NT2/D1 (cell line): ENCODE measurements at places on chromosomes 4 and X.

GRCh38 chrX:86237482-86237881, 89.2 kb downstream of the DACH2 start:
- no peak for DNase-seq

- DNase-seq = no peak
Observed at GRCh38 chr4:8648816-8649630, 56.5 kb downstream of the CPZ start.

- no peak for DNase-seq
Observed at GRCh38 chr4:138816875-138817274, 198.7 kb upstream of the NOCT start.

DNA sequence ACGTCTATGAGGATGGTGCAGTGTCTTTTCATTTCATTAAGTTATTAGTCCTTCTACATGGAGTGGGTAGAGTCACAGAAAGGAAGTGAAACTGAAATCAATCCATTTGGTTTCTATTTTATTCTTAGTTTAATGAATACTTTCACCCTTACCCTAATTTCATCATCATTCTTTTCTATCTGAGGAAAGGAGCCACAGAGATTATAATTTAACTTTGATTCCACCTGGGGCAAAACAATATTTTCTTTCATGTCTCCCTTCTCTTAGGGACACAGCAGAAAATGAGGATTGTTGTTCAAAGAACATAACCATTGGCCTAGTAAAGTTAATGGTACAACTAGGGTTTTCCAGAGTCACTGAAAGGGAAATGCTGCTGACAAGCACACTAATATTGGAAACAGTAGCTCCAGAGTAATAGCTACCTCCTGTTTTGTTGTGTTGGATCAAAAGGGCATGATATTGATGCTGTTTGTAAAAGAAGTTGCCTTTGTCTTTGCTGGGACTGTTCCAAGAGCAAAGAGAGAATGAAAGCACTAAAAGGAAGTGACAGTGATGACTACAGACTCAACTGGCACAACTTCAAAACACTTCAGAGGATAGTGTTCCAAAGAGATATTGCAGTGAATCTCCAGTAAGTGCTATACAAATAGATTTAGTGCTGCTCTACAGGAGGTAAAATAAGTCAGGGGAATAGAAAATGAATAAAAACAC, 247.1 kb upstream of the PITX2 start:
- DNase-seq = no peak

DNA sequence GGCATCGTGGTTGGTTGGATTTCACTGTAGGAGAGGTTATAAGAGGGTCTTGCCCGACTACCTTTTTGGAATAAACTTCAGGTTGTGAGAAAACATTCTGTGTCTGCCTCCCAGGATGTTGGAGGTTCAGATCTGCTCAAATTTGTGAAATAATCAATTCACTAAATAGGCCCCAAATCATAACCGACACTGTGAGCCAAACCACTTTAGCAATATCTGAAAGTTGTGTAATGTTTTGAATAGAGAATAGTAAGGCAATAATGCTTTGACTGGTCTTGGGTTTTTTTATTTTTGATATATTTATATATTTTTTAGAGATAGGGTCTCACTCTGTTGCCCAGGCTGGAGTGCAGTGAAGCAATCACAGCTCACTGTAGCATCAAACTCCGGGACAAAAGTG, 131.2 kb downstream of the GLRA3 start:
- DNase-seq = no peak

DNA sequence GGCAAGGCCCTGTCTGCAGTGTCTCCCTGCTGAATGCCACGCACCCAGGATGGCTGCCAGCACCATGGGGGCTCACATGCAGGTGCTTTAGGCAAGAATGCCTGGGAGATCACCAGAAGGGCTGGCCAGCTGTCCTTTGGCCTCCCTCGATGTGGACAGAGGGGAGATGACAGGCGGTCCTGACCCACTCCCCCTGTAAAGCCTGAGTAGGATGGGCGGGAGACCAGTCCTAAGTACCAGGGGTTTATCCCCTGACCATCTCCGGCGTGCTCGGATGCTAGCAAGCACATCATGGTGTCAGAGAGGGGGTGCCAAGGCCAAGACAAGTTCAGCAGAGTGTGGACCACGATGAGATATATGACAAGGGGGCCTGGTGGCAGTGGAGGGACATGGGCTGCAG, 5.3 kb downstream of the PDZD4 start:
- DNase-seq = no peak

- DNase-seq = no peak
Observed at GRCh38 chr4:146023334-146023967, 84.8 kb upstream of the ZNF827 start.

DNA sequence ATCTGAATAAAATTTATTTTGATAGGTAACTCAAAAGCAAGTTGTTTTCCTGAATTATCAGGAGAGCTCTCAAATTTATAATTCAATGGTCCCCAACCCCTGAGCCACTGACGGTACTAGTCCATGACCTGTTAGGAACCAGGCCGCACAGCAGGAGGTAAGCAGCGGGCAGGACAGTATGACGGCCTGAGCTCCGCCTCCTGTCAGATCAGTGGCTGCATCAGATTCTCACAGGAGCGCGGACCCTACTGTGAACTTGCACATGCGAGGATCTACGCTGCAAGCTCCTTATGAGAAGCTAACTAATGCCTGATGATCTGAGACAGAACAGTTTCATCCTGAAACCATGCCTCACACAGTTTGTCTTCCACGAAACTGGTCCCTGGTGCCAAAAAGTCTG, 37.9 kb upstream of the SEC24B start:
- no peak for DNase-seq

GRCh38 chrX:8404926-8405325, 59.7 kb upstream of the VCX3B start:
- DNase-seq = no peak

DNA sequence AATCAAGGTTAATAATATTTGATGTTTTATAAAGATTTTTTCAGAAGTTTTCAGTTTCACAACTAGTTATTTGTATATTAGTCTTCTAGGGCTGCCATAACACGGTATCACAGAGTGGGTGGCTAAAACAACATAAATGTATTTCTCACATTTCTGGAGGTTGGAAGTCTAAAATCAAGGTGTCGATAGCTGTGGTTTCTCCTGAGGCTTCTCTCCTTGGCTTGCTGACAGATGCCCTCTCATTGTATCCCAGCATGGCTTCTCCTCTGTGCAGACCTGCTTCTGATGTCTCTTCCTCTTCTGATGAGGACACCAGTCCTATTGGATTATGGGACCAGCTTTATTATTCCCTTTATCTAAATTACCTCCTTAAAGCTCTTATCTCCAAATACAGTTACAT, 1456.6 kb downstream of the STIM2 start:
- DNase-seq = no peak

DNA sequence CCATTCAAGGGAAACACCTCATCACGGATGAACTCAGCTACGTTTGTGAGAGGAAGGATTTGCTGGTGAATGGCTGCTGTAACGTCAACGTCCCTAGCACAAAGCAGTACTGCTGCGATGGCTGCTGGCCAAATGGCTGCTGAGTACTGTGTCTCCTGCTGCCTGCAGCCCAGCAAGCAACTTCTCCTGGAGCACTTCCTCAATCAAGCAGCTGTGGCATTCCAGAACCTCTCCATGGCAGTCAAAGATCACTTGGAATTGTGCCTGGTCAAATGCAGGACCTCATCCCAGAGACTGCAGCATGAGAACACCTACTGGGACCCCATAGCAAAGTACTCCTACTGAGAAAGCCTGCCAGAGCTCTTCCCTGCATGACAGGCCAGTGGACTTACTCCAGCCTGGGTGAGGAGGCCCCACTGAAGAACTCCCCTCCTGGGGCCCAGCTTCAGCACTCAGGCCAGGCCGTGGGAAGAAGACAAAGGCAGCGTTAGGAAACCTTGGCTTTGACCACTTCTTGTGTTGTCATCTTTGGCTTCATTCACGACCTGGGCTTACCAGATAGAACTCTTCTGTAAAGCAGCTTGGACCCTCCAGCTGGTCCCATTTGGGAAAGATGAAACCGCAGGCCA, 244.3 kb downstream of the RBMX2 start:
- DNase-seq = no peak

DNA sequence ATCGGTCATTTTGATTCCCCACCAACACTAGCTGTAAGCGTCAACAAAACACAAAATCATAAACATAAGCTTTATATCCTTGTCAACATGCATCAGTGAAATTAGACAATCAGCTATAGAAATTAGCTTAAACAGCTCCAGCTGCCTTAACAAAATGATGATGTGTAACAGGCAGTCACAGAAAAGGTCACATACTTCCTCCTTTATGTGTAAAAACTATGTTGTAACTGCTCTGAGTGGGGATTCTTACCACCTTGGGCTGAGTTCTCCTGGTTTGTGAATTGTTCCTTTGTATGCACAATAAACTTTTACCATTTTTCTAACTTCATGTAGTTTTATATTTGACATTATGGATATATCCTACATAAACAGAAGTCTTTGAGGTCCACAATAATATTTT, 73.9 kb upstream of the MAP9 start:
- DNase-seq = no peak

DNA sequence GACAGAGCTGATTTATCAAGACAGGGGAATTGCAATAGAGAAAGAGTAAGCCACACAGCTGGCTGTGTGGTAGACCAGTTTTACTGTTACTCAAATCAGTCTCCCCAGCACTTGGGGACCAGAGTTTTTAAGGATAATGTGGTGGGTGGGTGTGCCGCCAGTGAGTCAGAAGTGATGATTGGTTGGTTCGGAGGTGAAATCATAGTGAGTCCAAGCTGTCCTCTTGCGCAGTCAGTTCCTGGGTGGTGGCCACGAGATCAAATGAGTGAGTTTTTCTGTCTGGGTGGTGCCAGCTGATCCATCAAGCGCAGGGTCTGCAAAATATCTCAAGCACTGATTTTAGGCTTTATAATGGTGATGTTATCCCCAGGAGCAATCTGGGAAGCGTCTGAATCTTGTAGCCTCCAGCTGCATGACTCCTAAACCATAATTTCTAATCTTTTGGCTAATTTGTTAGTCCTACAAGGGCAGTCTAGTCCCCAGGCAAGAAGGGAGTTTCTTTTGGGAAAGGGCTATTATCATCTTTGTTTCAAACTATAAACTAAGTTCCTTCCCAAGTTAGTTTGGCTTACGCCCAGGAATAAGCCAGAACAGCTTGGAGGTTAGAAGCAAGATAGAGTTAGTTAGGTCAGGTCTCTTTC, 44.0 kb upstream of the PPP1R2C start:
- no peak for DNase-seq

GRCh38 chr4:147488556-147488955, 7.7 kb downstream of the EDNRA start:
- DNase-seq = no peak

- no peak for DNase-seq
Observed at GRCh38 chrX:150664290-150664689, 28.9 kb upstream of the MTMR1 start.

DNA sequence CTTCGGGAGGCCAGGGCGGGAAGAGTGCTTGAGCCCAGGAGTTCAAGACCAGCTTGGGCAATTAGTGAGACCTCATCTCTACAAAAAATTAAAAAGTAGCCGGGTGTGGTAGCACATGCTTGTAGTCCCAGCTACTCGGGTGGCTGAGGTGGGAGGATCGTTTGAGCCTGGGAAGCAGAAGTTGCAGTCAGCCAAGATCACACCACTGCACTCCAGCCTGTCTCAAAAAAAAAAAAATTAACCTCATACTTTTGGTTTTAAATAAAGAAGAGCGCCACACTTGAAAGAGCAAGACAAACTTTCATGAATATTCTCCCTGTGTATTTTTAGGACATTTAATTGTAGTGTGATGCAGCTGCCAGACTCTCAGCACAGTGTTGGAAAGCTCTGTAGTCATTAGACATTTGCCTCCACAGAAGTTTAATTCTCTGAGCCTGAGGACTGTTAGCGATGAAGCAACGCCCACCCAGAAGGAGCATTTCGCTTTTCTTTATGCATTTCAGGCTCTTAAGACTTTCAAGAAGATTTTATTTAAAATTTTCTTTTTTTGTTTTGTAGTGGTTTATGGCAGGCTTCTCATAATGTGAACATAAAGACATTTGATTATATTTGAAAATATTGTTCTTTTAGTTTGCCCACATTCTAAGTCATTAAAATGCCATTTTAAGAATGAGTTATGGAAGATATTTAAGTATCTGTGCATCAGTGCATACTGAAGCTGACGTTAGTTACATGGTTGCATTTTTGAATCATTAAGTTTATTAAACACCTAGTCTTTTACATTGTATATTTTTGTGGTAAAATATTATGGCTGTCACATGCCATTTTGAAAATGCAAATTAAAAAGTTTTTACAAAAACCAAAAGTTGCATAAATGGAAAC, 45.8 kb downstream of the DCLK2 start:
- no peak for DNase-seq

DNA sequence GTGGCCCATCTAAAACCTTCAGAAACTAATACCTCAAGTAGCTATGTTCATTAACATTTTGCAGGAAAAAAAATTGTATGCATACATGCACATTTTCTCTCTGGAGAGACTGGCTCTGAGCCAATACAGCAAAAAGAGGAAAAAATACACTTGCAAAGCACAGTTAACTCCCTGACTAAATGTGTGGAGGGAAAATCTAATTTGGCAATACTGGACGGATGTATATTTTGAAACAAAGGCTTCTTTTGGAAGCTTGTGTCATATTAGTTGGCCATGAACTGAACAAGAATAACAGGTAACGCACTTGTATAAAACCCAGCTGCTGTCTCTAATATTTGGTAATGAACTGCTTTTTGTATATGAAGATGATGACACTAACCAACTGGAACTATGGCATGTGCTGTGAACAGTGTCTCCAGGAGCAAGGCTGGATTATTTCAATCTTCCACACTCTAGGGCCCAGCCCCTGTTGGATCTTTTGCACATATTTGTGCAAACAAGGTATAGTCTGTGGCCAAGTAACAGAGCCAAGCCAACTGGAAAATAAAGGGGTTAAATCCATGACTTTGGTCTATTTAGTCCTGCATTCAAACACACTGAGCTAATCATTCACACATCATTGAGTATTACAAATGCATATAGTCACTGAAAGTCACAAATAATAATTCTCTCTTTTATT, 67.9 kb upstream of the NRK start:
- no peak for DNase-seq

DNA sequence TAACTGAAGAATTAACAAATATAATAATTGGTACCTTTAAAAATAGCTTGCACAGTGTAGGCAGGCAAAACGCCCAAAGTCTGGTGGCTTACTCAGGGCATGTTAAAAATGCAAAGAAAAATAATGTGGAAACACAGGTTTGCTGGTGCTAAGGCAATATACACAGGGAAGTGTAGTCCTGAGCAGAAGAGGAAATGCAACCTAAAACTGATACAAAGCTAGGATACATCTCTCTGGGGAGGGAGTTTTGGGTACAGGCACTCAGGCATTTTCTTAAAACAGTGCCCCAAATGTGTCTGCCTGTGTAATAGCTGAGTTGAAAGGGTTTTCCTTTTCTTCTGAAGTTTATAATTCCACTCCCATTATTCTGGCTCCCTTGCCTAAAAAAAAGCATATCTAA, 47.4 kb downstream of the TMPRSS11E start:
- DNase-seq = no peak

DNA sequence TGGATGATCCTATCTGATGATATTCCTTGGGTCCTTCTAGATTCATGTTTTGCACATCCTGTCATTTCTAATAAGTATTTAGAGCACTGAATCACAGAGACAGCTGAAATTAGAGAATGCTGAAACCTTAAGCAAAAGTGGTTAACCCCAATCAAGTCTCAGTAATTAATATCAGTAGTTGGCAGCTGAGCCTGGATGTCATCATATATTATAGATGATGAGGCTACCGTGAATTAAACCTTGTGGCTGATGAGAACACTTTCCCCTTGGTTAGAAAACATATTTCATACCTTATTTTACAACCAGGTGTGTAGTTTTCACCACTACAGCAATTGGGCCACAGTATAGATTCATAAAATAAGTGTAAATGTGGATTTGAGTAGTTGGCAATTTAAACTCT, 499.0 kb downstream of the PDGFC start:
- no peak for DNase-seq

- DNase-seq = no peak
Observed at GRCh38 chr4:104294811-104295210, 199.9 kb downstream of the CXXC4 start.
